ENCODE measurements at places on chromosomes 13 and 19. TPM values are rescaled to one million over a fixed set of nuclear protein-coding genes. Genes with fewer than 3 reads are reported as not detected.

The KLHL1 gene
- total RNA-seq, result not detected

The CPB2 gene
- total RNA-seq, result not detected

The THSD1 gene
- 1.1 TPM for total RNA-seq

DNA sequence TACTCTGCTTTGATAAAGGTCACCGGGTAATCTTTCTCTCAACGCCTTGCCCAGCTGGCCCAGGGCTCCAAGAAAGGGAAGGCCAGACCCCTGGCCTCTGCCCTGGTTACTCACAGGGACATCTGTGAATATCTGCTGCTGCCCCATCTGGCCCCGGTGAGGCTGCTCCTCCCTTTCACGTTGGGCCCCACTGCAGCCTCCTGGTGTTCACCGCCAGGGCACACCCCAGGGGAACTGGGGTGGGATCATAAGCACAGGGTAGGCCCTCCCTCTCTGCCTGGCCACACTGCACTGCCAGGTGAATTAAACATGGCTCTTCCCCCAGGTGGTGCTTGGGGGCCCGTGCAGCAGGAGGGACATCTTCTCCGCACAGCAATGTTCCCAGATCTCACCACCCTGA is 12.7 kb downstream of the LAIR1 start:
- no peak for DNase-seq

DNA sequence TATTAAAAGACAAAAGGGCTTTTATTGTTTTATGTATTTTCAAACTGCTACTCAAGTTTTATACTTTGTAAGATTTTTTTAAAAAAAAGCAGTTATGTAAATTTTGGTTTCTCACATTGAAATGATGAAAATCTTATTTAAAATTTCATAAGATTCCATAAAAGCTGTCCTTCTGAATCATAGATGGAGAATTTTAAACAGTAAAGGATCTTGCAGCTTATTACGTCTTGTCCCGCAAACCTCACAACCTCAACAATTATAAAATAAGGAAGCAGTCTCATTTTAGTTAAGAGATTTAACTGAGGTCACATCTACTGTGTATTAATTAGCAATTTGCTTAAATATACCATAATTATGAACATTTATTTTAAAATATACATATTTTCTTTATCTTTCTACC is 581.0 kb upstream of the SPRY2 start:
- no peak for DNase-seq

DNA sequence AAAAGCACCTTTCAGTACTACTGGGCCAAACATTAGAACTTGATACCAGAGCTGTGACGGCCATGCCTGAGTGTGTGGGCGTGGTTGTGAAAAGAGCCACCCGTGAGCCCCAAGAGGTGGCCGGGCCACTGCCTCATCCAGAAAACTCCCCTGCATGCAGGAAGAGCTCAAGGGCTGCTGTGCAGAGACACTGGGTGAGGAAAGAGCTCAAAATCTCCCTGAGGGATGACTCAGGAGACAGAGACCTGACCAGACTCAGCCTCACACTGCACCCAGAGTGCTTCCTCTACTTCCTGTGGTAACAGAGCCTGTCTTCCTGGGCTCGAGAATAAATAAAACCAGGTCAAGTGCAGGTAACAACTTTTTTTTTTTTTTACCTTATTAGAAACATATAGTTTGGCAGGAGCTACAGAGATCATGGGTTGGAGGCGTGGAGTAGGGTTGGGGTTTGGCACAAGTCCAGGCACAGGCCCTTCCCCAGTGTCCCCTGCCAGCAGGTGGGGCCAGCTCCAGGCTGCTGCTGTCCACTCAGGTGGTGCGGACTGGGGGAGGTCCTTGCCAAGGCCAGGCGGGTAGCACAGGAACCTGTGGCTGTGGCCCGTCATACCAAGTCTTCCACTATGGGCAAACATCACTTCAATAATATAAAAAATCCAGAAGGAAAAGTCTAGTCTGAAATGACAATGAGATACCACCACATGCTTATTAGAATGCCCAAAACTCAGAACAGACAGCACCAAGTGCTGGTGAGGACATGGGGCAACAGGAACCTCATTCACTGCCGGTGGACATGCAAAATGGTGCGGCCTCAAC is 25.5 kb downstream of the ELL start:
- peak; percentile 46 for DNase-seq

GRCh38 chr19:29054886-29055675 is 157.9 kb downstream of the UQCRFS1 start:
- no peak for DNase-seq

Data from hematopoietic multipotent progenitor cell (in vitro differentiated cells).